Breast epithelium (tissue), 4 donors: ENCODE measurements at places on chromosomes 3 and 15. TPM values are rescaled to one million over a fixed set of nuclear protein-coding genes. Genes with fewer than 3 reads are reported as not detected.
A peak's percentile ranks its signal among the peaks of the same experiment; 100 is the strongest.

GRCh38 chr3:156459434-156459833 is 95.5 kb downstream of the SSR3 start:
- peak; percentile 73 for DNase-seq

GRCh38 chr3:123389628-123389918 is 59.3 kb downstream of the ADCY5 start:
- DNase-seq, result no peak

Gene SERPINI2
- 1.6 TPM for total RNA-seq

- DNase-seq, result no peak
These were observed 5.3 kb downstream of the RPL22L1 start for GRCh38 chr3:170864525-170865208.

DNA sequence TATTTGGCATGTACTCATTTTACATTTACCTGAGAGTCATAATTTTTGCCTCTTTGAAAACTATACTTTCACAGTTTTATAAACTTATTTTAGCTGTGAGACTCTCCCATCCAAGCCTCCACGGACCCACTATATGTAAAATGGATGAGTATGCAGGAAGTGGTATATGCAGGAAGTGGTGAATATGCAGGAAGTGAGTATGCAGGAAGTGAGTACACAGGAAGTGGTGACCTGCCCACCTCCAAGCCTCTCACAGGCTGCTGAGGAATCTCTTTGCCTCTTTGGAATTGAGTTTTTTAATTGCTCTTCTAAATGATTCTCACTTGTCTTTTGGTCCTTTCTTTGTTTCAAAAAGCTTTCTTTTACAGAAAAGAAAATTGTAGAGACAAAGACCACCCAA is 85.2 kb downstream of the KBTBD8 start:
- no peak for DNase-seq

GRCh38 chr15:77544162-77544561 is 88.5 kb downstream of the LINGO1 start:
- no peak for DNase-seq

- no peak for DNase-seq
These were observed 41.8 kb downstream of the HOMER2 start for GRCh38 chr15:82910721-82911120.

Gene DCP1A
- total RNA-seq, result 21.9 TPM

- no peak for DNase-seq
These were observed 731.6 kb downstream of the NAALADL2 start for GRCh38 chr3:175590745-175591144.

Gene GABRB3
- 1.1 TPM for total RNA-seq

Gene HEMK1
- total RNA-seq, result 6.1 TPM
